Pancreas (tissue), 10 donors: ENCODE measurements at places on chromosomes 3 and 15.

GRCh38 chr15:70827721-70828120, 26.2 kb downstream of the LARP6 start:
- DNase-seq = no peak

- no peak for DNase-seq
These were observed 43.2 kb downstream of the RIOX2 start for GRCh38 chr3:97928986-97929385.

GRCh38 chr3:140848666-140849065, 93.0 kb upstream of the SLC25A36 start:
- no peak for DNase-seq

DNA sequence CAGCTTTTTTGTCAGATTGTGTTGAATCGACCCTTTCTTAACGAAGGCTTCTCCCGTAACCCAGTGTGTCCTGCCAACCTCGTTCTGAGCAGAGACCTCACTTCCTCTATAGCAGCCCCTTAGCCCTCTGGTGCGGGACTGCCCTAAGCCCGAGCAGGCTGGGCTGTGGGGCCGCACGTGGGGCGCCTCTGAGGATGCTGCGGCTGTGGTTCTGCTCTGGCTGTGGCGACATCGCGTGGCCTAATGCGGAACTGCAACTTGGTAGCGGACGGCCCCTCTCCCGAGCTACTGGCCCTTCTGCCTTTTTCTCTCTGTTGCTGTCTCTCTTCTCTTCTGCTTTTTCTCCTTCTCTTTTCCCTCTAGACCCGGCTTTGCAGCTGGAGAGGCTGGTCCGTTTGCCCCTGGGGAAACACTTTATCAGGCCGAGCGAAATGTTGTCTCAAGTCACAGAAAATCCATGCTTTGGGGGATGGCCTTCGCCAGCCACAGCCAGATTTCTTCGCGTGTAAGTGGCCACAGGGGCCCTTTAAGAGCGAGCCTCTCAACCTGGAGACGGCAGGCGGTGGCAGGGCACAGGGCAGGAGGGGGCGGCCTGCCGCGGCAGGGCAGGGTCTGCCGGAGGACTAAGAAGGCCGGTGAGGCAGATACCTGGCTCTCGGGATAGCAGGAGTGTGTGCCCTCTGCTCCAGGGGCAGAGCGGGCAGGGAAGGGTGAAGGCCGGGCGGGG, 19.4 kb upstream of the KIF23 start:
- DNase-seq = peak; percentile 46

- no peak for DNase-seq
These were observed 97.9 kb upstream of the UNC13C start for GRCh38 chr15:53880357-53880756.
